ENCODE measurements at places on chromosomes 2 and 18.

- DNase-seq = no peak
These were observed 84.9 kb upstream of the HPCAL1 start for GRCh38 chr2:10217489-10218435.

DNA sequence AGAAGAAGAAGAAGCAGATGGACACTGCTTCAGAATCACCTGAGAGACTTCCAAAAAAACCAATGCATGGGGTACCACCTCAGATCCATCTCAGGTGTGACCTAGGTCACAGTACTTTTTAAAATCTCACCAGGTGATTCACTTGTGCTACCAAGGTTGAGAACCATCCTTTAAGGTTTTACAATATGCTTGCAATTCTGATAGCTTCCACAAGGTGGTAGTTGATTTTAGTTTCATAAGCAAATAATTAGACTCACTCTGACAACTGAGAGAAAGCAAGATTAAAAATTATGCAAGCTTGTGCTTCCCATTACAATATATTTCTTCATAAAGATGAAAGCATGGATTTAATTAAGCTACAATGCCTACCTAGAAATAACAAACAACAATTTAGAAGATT lies 355.1 kb downstream of the EN1 start:
- no peak for DNase-seq

GRCh38 chr2:150327564-150328489 lies 159.6 kb downstream of the RND3 start:
- no peak for DNase-seq

DNA sequence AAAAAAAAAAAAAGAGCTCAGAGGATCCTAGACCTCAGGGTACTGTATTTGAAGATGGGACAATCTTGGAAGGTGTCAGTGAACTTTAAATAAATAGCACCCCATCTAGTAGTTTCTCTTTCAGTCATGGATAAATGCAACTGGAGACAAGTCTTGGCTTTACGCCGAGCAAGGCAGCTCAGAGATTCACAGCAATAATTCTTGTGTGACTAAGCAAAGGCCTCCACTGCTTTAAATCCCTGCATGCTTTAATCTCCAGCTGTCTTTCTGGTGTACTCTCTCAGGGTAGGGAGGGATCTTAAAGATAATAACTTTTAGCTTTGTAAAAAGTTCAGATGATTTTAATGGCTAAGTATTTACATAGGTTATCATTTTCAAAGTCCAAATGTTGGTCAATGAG lies 36.3 kb downstream of the NRXN1 start:
- DNase-seq = no peak
